Gastroesophageal sphincter (tissue), 4 donors: ENCODE measurements at places on chromosomes 12 and 14. TPM values are rescaled to one million over a fixed set of nuclear protein-coding genes. Genes with fewer than 3 reads are reported as not detected.

- ATAC-seq = no peak
Measured at GRCh38 chr14:101196795-101197590, 293.5 kb upstream of the RTL1 start.

- no peak for ATAC-seq
Measured at GRCh38 chr14:59510966-59511365, 26.6 kb downstream of the JKAMP start.

- peak; percentile 63 for ATAC-seq
Measured at GRCh38 chr12:12927211-12928079, 24.5 kb downstream of the GPRC5D start.

GRCh38 chr14:89014569-89014850 is 190.1 kb downstream of the TTC8 start:
- ATAC-seq = no peak

Gene CLEC2D
- 2.3 TPM for total RNA-seq

GRCh38 chr14:23297611-23298277 is 4.9 kb downstream of the PPP1R3E start:
- ATAC-seq = no peak
